ENCODE measurements at places on chromosomes 11 and 22.
A peak's percentile ranks its signal among the peaks of the same experiment; 100 is the strongest.

GRCh38 chr11:11971906-11972547, 36.4 kb downstream of the DKK3 start:
- DNase-seq: no peak

DNA sequence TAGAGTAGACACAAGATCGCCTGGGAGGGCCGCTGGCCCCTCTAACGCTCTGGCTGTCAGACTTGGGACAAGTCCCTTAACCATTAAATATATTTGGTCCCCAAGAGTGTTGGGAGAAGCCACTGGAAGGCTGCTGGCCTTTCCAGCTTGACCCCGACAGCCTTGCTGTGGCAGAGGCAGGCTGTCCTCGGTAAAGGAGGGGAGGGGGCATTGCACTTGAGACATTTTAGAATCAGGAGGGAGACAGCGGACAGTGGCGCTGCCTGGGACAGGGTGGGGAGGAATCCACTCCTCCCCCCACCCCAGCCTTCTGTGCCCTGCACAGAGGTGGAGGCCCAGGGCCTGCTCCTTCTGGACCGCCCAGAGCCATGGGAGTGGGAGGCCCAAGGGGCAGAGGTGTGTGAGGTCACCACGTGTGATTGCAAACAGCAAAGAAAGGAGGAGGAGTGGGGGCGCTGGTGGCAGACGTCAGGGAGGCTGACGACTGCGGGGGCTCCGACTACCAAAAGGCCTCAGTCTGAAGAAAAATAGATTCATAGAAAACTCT, 28.9 kb downstream of the APOL1 start:
- DNase-seq: no peak

GRCh38 chr22:17103351-17103750, 17.8 kb downstream of the TMEM121B start:
- DNase-seq: no peak

DNA sequence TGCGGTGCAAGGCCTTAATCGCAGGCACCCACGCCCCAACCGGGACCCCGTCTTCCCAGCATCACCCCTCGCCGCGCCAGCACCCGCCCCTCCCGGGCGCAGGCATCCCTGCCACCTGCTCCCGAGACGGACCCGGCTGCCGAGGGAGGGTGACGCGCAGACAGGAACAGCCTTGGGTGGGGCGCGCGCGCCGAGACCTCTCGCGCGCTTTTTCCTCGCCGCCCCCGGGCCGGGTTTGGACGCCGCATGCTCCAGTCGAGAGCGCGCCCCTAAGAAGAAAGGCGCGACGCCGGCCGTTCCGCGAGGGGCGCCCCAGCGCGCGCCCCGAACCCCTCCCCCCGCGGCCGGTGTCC, 504 bp downstream of the CFL1 start:
- DNase-seq: no peak

- no peak for DNase-seq
Observed at GRCh38 chr11:21428796-21429195, 759.4 kb downstream of the NELL1 start.

- DNase-seq: no peak
Observed at GRCh38 chr11:112584672-112585071, 324.0 kb upstream of the PLET1 start.

DNA sequence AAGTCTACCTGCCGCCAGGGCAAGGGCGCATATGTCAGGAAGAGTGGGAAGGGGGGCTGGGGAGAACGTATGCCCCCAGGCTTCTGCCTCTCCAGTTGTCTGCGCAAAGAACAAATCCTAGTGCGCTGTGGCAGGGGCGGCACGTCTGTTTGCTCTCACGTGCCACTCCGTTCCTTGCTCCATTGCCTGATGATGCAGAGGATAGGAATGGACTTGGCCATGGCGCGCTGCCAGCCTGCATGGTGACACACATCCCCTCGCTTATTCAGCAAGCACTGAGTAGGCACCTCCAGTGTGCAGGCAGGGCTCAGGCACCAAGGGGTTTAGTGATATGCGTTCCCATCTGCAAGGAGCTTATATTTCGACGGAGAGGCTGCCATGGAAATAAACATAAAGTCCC, 45.4 kb upstream of the SLC22A12 start:
- DNase-seq: peak; percentile 86

GRCh38 chr22:49666146-49666809, 161.4 kb downstream of the BRD1 start:
- DNase-seq: no peak

DNA sequence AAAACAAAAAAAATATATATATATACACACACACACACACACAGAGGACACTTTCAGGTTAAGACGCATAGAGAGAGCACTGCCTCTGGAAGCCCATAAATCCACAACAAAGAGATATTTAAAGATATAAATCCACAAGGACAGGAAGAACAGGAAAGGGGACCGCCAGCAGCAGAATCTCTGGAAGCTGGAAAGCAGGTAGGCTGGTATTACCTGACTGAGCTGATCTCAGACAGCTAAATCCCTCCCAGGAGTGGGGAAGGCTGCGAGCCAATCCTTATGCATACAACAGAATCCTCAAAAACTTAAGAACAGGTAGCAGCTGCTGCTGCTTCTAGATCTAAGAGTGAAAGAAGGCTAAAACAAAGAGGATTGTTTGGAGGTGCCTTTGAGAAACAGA, 1.8 kb upstream of the MCAT start:
- DNase-seq: no peak

- no peak for DNase-seq
Observed at GRCh38 chr22:49234459-49234858, 593.2 kb downstream of the BRD1 start.

GRCh38 chr22:40714499-40715337, 35.4 kb downstream of the MCHR1 start:
- DNase-seq: peak; percentile 43

- DNase-seq: no peak
Observed at GRCh38 chr22:35894464-35894878, 134.2 kb downstream of the RBFOX2 start.

- peak; percentile 91 for DNase-seq
Observed at GRCh38 chr22:31602259-31602952, 59.6 kb downstream of the PISD start.

GRCh38 chr22:25930788-25931310, 188.9 kb downstream of the MYO18B start:
- no peak for DNase-seq

DNA sequence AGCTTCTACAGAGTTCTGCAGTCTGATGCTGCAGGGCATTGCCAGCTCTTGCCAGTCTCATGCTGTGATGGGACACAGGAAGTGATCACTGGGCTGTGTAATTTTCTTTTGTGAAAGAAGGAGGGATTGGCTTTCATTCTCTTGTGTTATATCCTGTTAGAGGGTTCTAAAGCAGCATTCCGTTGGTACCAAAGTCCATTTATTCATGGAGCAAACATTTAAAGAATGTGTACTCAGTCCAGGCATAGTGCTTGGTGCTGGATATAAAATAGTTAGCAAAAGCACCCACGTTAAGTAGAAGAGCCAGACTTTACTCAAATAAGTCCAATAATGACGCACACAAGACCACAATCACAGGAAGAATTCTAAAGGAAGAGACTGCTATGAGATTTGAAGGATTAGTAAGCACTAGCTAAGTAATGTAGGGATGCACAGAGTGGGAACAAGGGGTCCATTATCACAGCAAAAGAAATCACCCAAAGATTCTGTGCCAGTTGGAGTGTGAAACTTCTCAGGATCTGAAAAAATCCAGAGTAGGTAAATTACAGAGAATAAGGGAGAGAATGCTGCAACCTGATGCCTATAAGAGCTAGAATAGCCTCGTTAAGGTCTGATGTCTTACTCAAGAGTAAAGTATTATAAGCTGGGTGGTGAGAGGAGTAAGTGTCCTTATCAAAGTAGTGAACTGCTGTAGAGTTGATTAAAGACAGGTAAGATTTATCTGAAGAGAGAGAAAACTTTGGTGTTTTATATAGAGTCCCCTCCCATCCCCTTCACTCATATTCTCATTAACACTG, 728.3 kb downstream of the METTL15 start:
- DNase-seq: peak; percentile 99

DNA sequence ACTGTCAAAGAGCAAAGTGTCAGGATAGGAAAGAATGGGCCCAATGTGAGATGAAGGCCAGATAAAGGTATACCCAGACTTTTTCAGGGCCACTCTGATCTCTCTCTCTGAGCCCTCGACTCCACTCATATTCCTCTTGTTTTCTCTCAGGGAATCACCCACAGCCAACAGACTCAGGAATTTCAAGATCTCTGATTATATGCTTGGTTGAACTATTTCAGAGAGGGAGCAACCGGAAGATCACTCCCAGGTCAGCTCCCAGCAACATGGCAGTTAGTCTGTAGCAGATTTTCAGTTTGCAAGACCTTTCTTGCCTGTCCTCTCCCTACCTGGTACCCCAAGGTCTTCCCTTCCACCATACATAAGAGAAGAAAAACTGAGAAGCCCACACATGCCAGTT, 102.5 kb downstream of the C11orf58 start:
- no peak for DNase-seq

DNA sequence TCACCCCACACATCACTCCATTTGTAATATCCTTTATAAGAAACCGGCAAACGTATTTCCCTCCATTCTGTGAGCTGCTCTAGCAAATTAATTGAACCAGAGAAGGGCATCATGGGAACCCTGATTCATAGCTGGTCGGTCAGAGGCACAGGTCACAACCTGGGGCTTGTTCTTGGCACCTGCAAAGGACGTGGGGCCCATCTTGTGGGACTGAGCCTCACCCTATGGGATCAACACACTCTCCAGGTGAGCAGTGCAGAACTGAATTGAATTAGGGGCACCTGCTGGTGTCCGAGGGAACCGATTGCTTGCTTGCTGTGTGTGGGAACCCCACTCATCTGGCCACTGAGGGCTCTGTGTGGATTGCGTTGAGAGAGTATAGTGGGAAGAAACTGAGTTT, 145.3 kb downstream of the CTTN start:
- no peak for DNase-seq

DNA sequence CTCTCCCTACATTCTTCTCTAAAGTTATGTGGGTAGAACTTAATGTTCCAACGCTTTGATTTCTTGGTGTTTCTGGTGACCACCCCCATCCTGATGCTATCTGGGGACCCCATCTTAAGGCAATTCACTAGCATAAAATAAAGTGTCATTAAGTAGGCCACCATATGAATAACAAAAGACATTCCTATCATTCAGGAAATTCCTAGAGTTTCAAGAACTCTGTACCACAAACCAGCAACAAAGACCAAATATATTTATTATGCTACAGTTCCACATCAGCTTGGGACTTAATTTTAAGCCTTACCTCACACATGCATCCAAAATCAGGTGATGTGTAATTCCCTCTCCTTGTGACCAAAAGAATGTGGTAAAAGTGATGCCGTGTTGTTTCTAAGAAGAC, 254.6 kb upstream of the LRRC4C start:
- no peak for DNase-seq

- no peak for DNase-seq
Observed at GRCh38 chr11:8301622-8302021, 37.9 kb upstream of the LMO1 start.

DNA sequence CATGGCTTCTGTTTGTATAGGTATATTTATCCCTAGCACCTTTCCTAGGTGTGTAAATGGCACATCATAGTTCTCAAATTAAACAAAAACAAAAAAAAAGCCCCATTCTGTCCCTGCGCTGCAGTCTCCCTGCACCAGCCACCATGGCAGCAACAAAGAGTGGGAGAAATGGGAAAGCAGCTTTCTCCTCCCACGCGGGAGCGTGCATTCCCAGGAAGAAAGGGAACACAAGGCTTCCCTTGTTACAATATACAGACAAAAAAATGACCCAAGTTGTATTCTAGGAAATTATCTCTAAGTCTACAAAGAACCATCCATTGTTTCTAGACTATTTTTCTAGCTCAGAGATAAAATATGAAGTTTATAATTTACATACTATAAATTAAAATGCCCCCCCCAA, 16.1 kb upstream of the TMPRSS5 start:
- DNase-seq: no peak

- no peak for DNase-seq
Observed at GRCh38 chr11:96341211-96342013, 1.6 kb downstream of the MAML2 start.

GRCh38 chr11:42870480-42870879, 441.3 kb upstream of the API5 start:
- DNase-seq: no peak

DNA sequence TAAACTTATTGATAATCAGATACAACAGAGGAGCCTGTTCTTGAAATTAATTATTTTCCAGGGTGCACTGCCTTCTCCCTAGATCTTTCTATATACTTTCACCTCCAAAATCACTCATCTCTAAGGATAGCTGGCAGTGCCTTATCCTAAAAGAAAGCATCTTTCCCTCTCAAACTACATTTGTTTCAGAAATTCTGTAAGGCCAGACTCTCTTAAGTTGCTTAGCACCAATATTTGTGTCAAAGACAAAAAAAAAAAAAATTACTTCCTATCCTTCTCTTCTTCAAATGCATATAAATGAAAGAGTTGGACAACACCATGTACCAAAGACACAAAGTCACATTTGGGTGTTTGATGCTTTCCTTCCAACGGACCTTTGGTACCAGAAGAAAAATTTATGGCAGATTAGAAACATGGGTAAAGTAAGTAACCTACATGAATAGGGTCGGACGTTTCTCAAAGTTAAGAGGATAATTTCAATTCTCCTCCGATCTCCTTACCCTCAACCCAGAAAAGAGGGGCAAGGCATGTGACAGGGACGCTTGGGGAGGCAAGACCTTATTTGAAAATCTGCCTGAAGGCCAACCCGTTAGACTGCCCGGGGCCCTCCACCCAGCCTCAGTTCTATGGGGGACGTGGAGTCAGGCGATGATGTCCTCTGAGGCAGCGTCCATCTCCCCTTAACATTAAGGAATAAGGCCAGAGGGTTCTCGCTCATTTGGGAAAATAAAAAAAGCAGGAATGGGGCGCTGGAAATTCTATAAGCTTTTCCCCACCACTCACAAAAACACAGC, 66.3 kb downstream of the ETS1 start:
- no peak for DNase-seq

- DNase-seq: no peak
Observed at GRCh38 chr22:48651036-48651890, 1176.4 kb downstream of the BRD1 start.

GRCh38 chr22:46442217-46442853, 95.1 kb downstream of the CELSR1 start:
- DNase-seq: no peak

- DNase-seq: no peak
Observed at GRCh38 chr11:14819596-14819995, 72.4 kb downstream of the CYP2R1 start.

DNA sequence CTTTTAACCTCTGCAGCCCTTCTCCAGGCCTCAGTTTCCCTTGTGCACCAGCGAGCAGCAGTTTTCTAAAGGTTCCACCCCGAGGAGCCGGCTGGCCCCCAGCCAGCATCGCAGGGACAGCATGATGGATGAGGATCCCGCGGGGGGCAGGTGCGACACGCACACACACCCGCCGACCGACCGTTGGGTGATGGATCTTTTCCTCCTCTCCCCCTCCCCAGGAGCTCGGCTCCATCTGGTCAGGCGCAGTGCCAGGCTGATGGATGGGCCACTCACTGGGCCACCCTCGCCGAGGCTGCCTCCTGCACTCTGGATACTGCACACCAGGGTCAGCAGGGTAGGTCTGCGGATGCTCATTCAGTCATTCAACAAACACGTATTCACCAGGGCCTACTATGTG, 12.8 kb upstream of the CABP7 start:
- DNase-seq: no peak

Measured in A172 (cell line).